ENCODE measurements at places on chromosomes 12 and 14.

DNA sequence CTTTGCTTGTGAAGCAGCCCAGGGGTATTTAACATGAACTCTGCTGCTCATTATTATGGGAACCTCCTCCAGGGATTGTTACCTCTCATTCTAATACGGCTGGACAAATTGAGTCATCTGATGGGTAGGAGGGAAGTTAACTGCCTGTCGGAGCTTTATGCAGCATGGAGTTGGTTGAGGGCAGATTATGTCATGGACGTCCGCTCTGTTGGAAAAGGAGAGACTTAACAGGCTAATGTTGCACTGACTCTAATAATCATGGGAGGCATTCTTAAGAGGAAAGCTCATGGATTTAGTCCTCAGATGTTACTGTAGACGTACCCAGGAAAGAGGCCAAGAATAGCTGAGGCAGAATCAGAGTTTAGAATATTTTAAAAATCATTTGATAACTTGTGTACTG lies 9.9 kb downstream of the POP5 start:
- DNase-seq = no peak

- no peak for DNase-seq
Measured at GRCh38 chr14:61041704-61042103, 60.7 kb downstream of the SLC38A6 start.

DNA sequence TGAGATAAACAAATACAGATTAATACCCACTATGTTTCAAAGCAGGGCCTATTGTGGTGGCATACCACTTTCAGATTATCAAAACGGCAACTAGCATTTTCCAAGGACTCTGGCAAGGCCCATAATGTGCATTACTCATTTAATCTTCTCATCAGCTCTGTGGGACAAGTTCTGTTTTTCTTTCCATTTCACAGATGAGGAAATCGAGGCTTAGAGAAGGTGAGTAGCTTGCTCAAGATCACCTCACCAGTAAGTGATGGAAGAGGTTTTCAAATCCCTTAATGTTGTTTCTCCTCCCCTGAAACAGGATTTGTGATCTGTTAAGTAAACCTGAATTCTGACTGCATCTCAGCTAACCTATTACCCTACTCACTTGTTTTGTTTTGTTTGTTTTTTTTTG lies 3.9 kb upstream of the PYGL start:
- no peak for DNase-seq

- no peak for DNase-seq
Measured at GRCh38 chr14:43438056-43438455, 1069.0 kb downstream of the FSCB start.

Measured in NT2/D1 (cell line).